Globus pallidus (tissue), 1 donor: ENCODE measurements at places on chromosomes 1 and 21.

- no peak for DNase-seq
Observed at GRCh38 chr1:11528611-11529261, 49.8 kb downstream of the DISP3 start.

DNA sequence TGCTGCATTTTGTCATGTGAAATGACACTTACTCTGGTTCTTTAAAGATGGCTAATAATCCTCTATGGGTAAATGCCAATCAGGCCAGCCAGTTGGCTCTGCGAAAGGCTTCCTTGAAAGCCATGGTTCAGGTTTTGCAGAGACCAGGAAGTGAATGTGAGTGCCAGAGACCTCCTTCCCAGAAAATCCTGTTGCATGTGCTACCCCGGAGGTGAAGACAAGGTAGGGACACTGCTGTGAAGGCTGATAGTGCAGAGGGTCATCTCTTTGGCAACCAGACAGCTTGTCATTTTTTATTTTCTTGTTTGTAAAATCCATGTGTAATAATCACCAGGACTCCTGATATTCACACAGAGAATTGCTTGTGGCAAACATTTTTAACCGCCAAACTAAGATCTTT lies 18.7 kb downstream of the LRRC8D start:
- DNase-seq, result no peak

DNA sequence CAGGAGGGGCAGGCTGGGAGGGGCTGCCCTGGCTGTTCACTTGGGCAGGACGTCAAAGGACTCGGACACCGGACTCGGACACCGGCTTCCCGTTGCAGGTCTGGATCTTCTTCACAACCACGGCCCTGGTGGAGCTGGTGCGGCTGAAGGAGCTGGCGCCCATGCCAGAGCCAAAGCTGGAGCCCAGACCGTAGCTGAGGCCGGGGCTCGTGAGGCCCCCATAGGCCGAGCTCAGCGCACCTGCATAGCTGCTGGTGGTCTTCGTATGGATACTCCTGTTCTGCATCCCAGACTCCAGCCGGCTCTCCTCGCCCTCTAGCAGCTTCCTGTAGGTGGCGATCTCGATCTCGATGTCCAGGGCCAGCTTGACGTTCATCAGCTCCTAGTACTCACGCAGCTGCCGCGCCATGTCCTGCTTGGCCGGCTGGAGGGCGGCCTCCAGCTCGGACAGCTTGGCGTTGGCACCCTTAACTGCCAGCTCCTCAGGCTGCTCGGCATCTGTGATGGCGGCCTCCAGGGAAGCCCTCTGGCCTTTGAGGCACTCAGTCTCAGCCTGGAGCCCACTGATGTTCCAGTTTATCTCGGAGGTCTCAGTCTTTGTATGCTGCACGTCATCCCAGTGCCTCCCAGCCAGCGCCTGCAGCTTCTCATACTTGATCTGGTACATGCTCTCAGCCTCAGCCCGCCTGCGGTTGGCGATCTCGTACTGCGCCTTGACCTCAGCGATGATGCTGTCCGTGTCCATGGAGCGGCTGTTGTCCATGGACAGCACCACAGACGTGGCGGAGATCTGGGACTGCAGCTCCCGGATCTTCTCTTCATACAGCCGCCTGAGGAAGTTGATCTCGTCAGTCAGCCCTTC lies 15.1 kb upstream of the KLF17 start:
- no peak for DNase-seq

DNA sequence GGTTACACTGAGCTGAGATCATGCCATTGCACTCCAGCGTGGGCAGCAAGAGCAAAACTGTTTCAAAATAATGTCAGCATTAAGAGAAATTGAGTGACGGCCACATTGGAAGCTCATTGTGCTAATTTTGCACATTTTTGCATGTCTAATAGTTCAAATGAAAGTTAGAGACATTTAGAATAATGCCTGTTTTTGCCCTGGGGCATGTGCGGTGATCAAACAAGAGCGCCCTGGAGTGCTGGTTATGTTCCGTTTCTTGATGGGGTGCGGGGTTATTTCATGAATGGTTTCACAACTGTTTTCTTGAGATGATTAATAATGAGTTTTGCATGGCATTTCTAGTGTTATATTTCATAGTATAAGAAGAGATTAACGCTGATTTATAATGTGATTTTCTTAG lies 13.1 kb downstream of the OR2T11 start:
- no peak for DNase-seq

DNA sequence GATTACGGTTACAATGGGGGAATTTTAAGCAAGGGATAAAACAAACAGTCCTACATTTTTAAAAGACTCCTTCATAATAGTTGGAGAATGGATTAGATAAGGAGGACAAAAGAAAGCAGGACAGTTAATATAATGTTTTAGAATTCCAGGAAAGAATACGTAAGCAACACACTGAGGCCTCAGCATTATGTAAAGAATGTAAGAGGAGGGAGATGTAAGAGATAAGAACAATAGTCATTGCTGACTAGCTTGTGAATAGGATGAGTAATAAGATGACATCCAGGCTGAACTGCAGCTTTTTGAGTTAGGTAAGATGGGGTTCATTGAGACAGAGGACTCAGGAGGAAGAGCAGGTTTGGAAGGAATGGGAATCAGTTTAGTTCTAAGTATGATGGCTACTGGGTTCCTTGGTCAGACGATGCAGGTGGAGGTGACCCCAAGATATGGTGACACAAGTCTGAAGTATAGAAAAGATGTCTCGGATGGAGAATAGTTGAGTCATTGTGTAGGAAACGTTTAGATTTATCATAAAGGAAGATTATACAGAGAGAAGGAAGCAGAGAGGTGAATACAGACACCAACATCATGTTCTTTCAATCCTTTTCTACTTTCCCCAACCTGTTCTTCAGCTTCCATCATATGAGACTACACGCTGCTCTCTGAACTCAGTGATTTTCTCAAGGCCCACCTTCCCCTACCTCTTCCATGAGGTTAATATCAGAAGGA lies 372.8 kb downstream of the PTBP2 start:
- DNase-seq, result no peak

GRCh38 chr1:23624440-23624839 lies 65.1 kb upstream of the ID3 start:
- no peak for DNase-seq

DNA sequence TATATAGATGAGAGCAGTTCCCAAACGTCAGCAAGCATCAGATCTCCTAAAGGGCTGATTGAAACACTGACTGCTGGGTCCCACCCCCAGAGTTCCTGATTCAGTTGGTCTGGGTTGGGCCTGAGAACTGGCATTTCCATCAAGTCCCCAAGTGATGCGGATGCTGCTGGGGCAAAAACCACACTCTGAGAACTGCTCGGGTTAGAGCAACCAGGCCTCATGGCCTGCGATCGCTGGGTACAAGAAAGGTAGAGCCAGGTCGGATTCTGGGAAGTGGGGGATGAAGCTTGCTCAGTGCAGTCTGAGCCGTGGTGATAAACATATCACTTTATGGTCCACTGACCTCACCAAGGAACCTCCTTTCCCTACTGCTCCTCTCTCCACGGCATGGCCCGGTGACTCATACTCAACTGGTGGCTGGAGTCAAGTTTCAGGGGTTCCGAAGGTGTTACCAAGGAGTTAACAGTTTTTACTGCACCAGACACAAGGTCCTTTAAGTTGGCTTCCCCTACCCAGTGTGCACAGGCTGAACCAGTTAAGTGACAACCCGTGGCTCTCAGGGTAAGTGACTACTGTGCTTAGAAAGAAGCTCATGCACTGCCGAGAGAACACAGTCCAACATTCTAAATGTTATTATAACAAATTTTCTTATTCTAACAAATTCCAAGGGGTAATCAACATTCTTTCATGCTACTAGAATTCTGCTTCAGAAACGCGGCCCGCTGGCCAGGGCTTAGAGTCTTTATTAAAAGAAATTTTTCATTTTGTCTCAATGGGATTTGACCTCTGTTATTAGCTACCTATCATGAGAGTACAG lies 153.5 kb downstream of the TGFBR3 start:
- DNase-seq, result no peak

- no peak for DNase-seq
Observed at GRCh38 chr1:214438530-214438929, 112.9 kb downstream of the PTPN14 start.

- no peak for DNase-seq
Observed at GRCh38 chr1:91803847-91804545, 82.0 kb downstream of the TGFBR3 start.

DNA sequence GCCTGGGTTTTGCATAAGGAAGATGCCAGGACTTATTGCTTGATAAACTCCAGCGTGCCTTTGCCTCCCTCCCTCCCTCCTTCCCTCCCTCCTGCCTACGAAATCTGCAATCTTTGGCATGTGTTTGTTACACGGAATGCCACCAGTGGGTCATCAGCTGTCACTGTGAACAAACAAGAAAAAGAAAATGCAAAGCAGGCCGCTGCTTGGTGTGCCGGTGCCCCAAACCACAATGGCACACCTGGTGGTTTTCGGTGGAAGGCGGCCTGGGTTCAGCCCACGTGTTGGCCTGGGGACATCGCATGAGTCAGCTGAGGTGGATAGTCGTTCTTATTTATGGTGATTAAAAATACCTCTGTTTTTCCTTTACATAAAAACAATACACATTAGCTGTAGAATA lies 16.3 kb upstream of the IFNLR1 start:
- DNase-seq, result no peak

DNA sequence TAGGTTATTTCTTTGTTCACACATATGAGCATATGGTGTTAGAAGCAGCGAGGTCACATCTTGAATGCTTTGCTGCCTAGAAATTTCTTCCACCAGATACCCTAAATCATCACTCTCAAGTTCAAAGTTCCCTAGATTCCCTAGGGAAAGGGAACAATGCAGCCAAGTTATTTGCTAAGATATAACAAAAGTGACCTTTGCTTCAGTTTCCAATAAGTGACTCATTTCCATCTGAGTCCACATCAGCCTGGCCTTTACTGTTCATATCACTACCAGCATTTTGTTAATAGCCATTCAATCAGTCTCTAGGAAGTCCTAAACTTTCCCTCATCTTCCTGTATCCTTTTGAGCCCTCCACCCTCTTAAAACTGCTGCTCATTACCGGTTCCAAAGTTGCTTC lies 1502.5 kb downstream of the KCNT2 start:
- no peak for DNase-seq

- no peak for DNase-seq
Observed at GRCh38 chr1:227768125-227768439, 32.8 kb downstream of the SNAP47 start.

- DNase-seq, result no peak
Observed at GRCh38 chr1:32774950-32775634, 42.1 kb downstream of the YARS1 start.

GRCh38 chr1:111364690-111365089 lies 62.8 kb downstream of the OVGP1 start:
- no peak for DNase-seq

- DNase-seq, result no peak
Observed at GRCh38 chr1:199482426-199482825, 545.1 kb upstream of the NR5A2 start.

GRCh38 chr1:116569776-116570357 lies 959 bp downstream of the CD58 start:
- DNase-seq, result no peak

DNA sequence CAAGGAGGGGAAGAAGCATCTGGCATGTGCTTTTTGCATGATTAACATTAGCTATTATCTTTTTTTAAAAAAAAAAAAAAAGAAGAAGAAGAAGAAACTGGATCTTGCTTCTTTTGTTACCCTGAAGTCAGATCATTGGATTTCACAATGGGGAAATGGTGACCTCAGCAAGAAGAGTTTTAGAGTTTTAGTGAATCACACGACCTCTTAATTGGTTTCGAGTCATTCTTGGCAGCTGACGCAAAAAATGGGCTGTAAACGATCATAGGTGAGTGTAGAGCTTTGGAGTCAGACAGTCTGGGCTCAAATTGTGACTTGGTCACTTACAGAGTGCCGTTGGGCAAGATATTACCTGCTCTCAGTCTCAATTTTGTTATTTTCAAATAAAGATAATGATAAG lies 33.3 kb upstream of the PGBD5 start:
- DNase-seq, result no peak

DNA sequence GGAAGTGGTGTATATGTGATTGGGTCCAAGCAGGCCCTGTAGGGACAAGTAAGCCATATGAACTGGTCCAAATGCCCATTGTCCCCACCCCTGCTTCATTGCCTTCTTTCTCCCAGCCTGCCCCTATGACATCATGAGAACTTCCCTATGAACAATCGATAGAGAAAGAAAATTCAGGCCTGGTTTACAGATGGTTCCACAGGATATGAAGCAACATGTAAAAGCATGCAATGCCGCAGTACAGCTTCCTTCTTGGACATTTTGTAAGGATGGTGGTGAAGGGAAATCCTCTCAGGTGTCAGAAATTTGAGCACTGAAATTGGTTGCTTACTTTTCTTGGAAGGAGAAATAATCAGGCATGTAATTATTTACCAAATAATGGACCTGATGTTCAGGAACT lies 581.7 kb downstream of the MRPL39 start:
- no peak for DNase-seq

GRCh38 chr21:38668541-38668940 lies 137.2 kb upstream of the ETS2 start:
- no peak for DNase-seq

DNA sequence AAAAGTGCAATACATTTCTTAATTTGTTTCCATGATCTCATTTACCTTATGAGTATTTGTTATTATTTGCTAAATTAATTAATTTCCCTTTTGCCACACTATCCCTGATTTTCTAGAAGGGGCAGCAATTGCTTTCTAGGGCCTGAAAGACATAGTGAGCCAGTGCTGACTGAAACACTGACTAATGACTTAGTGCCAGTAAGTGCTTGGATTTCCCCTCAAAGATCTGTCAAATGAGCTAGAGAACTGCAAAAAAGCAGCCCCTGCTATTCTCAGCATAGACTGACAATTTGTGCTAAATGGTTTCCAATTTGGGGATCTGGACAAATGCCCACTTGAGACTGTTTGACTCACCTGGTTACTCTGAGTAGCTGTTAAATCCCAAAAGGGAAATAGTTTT lies 35.6 kb upstream of the USH2A start:
- no peak for DNase-seq

DNA sequence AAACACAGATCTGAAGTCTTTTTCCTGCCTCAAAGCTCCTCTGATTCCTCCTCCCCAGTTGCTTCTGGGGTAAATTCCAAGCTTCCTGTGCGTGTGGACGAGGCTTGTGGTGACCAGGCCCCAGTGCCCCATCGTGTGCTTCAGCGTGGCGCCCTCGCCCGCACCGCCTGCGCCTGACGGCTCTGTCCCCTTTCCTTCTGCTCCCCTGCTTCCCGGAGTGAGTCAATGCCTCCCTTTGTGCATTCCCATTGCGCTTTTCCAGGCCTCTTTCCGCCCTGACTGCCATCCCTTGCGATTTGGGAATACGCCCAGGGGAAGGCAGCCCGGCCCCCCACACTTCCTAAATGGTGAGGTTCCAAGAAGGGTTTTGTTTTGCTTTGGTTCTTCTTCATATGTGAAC lies 36.3 kb downstream of the FAAP20 start:
- peak; percentile 40 for DNase-seq

DNA sequence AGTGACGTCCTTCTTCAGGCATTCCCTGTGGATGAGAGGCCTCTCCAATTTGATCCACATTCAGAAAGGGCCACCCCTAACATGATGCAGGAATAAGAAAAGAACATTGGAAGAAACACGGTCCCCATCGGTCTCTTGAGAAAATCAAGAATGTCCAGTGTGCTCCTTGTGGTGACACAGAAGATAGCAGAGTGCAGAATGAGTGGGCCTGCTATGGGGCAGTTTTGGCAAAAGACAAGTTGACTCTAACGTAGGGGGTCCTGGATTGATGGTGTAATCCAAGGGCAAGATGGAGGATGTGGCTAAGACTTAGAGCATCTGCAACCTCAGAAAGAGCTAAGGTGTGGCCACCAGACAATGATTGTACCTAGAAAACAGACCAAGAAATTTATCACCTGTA lies 45.1 kb upstream of the COP1 start:
- no peak for DNase-seq

- DNase-seq, result no peak
Observed at GRCh38 chr1:54614563-54614962, 8.8 kb downstream of the FAM151A start.
